Tongue (tissue), 3 donors: ENCODE measurements at places on chromosomes 6 and 20. TPM values are rescaled to one million over a fixed set of nuclear protein-coding genes. Genes with fewer than 3 reads are reported as not detected.

DNA sequence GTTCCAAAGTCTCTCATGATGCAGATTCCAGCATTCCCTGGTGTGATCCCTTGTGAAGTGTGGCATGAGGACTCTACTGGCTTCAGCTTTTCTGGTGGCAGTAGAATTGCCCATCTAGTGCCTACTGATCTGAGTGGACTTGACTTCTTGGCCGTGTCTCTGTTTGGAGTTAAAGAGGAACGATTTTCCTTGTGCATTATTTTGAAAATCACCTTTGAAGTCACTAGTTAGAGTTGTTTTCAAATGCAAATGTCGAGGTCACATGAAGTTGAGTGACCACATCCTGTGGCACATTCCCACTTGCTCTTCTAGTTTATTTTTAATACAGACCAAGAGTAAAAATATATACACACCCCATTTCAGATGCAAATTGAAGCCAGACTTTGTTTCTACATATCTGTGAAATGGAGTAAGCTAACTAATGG lies 270.7 kb upstream of the TAB2 start:
- DNase-seq, result no peak

DNA sequence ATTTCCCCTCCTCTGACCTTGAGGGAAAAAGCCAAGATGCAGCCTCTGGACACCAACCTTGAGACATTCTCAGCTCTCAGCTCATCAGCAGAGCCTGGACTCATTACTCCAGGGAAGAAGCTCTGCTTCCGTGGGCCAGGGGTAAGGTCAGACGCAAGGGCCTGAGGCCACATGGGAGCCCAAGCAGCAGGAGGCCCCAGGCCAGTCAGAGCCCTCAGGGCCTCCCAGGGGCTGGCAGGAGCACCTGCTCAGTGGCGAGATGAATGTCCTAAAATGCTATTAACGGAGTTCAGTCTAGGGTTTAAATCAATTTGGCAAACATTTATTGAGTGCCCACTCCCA lies 208.6 kb downstream of the ERMARD start:
- no peak for DNase-seq

- DNase-seq, result no peak
Observed at GRCh38 chr6:56043761-56044160, 168.4 kb upstream of the BMP5 start.

GRCh38 chr6:161853657-161854056 lies 579.8 kb upstream of the AGPAT4 start:
- DNase-seq, result no peak

- DNase-seq, result no peak
Observed at GRCh38 chr20:43689165-43689564, 22.3 kb downstream of the MYBL2 start.

DNA sequence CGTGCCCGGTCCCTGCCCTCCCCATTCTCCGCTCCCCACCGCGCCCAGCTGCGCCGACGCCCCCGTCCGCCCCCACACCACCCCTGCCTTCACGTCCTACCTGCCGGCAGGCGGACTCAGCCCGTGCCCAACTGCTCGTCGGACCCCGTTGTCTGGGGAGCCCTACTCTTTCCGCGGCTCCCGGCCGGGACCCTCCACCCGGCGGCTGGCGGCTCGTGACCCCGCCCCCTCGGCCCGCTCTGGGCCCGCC lies at the start of gene SERAC1:
Gene SERAC1, minus strand, starts transcription at position 223 of the 250 bp plus-strand sequence. CDS start 9,899 bp downstream, outside the sequence.
- DNase-seq, result no peak

DNA sequence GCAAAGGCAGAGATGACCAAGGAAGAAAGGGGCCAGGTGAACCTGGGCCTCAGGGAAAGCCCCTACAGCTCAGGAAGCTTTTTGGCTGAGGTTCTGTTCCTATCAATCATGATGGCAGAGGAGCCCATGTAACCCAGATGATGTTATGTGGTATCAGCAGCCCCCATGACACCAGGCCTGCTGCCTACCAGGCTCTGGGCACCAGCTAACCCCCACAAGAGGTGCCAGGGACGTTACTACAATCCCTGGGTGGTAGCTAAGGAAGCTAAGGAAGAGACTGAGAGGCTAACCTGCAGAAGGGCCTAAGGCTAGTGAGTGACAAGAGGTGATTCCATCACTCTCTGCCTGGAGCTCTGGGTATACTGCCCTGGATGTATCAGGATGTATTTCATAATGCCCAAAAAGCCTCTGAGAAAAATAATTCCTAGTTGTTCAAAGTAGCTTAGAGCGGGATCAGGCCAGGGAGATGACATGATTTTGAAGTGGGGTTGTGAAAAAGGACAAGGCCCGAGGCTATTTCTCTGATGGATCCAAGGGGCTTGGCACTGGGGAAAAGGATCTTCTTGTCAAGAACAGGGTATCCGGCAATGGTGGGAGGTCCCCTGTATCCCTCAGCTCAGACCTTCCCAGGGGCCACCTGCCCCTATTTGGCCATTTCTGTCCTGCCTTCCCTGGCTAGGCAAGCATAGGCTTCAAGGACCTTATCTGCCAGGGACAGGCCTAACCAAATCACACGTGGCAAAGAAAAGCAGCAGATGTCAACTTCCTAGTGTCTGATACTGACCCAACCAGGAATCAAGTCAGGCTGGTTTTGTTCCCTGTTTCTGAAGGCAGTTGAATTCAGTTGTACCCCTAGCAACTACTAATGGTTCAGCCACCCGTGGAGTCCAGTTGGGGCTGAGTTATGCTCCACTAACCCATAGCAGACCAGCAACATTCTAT lies 41.3 kb downstream of the PANK2 start:
- DNase-seq, result no peak

DNA sequence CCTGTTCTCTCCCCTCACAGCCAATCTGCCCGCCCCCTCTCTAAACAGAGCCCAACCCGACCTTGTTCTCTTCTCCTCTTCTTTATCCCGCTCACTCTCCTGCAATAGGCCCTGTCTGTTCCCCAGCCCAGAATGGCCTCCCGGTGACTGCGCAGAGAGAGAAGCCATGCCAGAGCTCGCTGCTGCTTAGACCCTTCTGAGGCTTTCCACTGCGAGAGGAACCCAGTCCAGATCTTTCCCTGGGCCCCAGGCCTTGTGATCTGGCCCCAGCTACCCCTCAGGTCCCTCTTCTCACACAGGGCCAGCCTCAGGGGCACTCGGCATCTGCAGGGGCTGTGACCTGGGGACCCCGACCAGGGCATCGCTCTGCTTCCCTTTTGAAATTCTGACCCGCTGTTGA lies 58.1 kb downstream of the TMEM242 start:
- no peak for DNase-seq

GRCh38 chr6:6434151-6434550 lies 113.7 kb upstream of the F13A1 start:
- no peak for DNase-seq

DNA sequence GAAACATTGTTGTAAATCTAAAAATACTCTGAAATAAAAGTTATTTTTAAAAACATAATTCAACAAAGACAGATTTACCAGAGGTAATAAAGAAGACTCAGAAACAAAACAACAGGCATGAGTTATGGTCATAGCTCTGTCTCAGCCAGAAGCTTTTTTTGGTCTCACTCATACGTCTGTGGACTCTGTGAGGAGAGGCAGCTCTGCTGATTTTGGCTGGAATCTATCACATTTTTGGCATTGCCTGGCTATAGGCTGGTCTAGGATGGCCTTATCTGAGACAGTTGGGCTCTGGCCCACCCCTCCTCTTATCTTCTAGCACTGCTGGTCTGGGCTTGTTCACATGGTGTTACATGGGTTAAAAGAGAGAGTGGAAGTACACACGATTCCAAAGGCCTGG lies 514.0 kb upstream of the BTBD3 start:
- DNase-seq, result no peak

GRCh38 chr6:101935732-101936131 lies 542.2 kb downstream of the GRIK2 start:
- no peak for DNase-seq

DNA sequence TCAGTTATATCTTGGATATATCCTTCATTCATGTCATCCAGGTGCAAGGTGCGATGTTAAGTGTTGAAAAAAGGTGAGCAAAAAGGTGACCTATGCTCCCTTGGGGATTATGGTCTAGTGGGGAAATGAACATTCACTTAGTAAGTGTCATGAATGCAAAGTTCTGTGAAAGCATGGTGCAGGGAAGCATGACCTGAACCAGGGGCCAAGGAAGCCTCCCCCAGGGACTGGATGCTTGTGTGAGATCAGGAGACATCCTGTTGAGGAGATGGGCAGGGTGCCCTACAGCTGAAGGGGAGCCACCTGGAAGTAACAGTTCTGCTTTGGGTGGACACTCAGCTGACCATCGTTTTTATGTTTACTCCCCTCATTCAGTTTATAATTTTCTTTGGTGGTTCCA lies 179.5 kb downstream of the SYNDIG1 start:
- no peak for DNase-seq

DDX43 gene
- total RNA-seq, result 1.1 TPM

MAVS gene
- 21.4 TPM for total RNA-seq

MPIG6B gene
- not detected for total RNA-seq

PKIB gene
- total RNA-seq, result 7.1 TPM

LTV1 gene
- 29.0 TPM for total RNA-seq
